ENCODE measurements at places on chromosomes 5 and 9.

DNA sequence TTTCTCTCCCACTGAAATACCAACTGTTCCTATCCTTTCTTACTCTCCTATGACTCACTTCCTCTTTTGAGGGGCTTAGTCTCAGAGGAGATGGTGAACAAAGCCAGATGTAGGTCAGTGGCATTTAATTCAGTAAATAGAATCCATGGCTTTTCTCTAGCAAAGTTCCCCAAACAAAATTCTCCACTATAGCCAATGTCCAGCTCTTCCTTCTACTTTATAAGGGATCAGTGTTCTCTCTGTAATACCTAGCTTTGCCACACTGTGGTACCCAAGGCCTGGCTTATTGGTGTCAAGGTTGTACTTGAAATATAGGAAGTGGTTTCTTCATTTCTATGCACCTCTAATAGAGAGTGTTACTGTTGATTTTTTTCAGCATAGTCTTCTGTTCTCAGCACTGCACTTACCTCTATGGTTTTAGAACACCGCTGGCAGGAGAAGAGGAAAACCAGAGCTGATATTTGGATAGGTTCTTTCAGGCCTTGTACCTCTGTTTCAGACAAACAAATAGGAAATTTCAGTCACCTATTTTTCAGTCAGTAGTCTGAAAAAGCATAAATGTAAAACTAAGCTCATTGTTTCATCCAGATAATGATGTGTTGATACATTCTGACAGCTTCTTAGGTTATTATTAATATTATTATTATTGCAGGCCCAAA is 40.6 kb upstream of the ITGA2 start:
- DNase-seq = peak; percentile 73

DNA sequence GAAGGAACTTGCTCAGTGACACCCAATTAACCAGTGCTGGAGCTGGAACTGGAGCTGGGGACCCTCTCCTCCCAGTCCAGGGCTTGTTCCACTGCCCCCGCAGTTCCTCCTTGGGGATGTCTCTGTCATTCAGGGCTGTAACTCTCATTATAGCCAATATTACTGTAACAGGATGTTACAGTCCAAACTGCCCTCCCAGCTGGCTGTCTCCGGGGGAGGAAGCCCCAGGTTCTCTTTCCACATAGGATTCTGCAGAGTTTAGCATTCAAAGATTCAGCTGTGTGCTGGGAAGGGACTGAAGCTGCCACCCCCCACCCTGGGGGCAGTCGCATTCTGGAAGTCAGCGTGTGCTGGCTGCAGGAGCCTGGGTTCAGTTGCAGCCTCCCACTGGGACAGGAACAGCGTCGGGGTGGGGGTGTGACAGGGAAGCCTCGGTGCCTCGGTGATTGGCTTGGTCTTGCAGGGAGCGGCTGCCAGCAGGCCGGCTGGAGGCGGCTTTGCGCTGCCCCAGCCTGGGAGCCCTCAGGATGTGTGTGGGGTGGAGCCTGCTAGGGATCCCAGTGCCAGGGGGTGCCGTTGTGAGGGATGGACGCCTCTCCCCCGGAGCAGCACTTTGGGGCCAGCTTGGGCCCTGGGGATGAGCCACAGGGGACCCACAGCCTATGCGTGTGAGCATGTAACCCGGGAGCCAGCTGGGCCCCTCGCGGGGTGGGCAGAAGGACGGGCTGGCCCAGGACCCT is 101.1 kb downstream of the RGS3 start:
- DNase-seq = peak; percentile 17

DNA sequence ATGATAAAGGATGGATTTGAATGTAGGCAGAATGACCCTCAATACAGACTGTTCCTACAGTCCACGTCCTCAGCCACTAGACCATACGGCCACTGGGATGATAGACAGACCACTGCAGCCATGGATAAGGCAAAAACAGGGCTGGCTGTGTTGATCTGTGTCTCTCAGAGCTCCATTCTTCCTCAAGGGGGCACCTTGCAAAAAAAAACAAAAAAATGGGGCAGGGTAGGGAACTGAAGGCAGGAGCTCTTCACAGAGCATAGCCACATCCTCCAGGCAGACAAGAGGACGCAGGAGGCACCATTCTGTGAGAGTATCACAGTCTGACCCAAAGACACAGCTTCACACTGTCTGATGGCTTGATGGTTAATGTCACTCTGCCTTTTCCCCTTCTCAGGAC is 61.2 kb upstream of the GABRP start:
- DNase-seq = no peak

DNA sequence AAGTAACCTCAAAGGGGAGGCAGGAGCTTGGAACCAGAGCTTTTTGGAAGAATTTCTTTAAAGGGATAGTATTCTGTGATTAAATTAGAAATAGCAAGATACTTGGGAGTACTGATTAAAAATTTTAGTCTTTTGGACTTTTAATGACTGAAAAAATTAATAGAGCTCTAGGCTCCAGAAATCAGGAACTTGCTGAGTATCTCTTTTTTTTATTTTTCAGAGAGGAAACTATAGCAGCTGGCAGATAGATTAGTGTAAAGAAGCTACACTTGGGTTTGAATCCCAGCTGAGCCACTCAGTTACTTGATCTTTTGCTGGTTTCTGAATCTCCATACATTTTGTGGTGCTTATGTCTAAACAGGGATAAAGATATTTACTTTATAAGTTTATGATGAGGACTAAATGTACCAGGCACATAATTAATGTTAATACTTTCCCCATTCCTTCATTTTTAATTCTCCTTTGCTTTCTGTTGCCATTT is 94.2 kb upstream of the TNC start:
- no peak for DNase-seq

DNA sequence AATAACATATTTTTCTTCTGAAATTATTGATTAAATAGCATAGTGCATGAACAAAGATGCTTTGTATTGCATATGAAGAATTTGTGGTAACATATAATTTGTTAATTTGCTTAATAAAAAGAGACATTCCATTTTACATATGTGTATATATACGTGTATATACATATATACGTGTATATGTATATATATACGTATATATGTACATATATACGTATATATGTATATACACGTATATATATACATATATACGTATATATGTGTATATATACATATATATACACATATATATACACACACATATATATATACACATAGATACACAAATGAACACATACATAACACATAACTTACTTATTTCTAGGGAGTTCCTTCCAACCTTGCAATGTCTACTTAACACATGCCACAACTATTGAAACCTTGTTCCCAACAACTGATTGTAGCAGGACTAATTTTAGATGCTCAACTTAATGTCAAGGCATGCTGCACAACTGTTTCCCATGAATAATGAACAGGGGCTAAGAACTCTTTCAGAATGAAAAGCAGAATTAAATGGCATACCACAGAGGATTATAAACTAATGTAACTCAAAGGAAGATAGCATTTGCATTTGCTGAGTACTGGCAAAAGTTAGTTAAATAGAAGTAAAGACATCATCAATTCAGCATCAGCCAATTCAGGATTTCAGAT is 17.4 kb downstream of the KIF24 start:
- no peak for DNase-seq

- DNase-seq = no peak
Observed at GRCh38 chr5:149195962-149196361, 54.7 kb downstream of the ABLIM3 start.

- no peak for DNase-seq
Observed at GRCh38 chr5:41413074-41413473, 97.3 kb downstream of the PLCXD3 start.

- DNase-seq = no peak
Observed at GRCh38 chr9:93252116-93252780, 68.3 kb downstream of the WNK2 start.

DNA sequence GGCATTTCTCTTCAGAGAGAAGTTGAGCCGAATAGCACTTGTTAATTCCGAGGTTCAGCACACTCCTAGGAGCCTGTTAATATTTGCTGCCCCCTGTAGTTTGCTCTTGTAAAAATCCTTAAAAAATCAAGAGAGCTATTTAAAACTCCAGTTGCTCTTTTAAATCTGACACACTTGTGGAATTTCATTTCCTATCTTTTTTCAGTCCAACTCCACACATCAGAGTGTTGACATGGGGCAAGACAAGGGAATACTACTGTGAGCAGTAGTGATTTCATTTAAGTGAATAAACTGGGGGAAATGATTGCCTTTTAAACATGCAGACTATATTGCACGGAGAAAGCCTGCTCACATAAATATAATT is 1096.3 kb upstream of the DMAC1 start:
- DNase-seq = peak; percentile 23

- no peak for DNase-seq
Observed at GRCh38 chr5:81027481-81028058, 67.4 kb downstream of the RASGRF2 start.

DNA sequence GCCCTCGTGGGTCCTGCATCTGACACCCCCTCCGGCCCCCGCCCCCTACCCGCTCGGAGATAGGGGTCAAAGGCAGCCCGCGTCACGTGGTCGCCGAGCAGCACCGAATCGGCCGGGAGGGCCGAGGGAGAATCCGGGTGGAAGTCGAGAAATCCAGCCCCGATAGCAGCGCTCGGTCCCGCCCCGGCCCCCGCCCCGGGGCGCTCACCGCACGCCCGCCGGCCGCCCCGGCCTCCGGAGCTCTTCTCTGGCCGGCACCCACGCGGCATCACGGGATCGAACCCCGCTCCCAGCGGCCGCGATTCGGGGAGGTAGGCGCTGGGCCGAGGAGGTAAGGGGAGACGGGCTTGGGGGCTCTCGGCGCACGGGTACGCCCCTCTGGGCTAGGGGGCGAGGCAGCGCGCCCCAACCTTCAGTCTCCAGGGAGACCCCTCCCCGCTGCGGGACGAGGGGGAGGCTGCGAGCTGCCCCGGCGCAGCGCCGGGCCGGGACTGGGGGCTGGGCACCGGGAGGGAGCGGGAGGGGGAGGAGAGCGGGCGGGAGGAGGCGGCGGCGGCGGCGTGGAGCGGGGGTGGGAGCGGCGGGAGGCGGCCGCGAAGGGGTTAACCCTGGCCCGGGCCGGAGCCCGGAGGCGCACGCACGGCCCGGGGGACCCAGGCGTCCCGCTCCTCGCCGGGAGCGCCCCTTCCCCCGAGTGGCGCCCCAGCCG is 22.1 kb upstream of the NDST1 start:
- no peak for DNase-seq

- no peak for DNase-seq
Observed at GRCh38 chr9:33289496-33289895, 820 bp upstream of the NFX1 start.

DNA sequence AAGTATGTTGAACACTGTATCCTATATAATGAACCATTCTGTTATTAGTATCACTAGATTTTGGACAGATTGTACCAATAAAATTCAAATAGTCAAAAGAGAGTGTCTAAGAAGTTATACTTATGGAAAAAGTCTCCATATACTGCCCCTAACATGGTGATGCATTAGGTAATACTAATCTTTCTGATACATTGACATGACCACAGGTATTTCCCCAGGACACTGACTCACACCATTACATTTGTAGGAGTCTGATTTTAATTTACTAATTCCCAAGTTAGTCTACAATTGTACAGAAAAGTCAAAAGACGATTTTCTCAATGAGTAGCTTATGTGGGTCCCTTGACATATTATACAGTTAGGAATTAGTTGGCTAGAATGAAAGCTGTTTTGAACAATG is 593.8 kb downstream of the ISL1 start:
- DNase-seq = no peak

GRCh38 chr9:126722252-126722921 is 82.5 kb upstream of the ZBTB43 start:
- no peak for DNase-seq

DNA sequence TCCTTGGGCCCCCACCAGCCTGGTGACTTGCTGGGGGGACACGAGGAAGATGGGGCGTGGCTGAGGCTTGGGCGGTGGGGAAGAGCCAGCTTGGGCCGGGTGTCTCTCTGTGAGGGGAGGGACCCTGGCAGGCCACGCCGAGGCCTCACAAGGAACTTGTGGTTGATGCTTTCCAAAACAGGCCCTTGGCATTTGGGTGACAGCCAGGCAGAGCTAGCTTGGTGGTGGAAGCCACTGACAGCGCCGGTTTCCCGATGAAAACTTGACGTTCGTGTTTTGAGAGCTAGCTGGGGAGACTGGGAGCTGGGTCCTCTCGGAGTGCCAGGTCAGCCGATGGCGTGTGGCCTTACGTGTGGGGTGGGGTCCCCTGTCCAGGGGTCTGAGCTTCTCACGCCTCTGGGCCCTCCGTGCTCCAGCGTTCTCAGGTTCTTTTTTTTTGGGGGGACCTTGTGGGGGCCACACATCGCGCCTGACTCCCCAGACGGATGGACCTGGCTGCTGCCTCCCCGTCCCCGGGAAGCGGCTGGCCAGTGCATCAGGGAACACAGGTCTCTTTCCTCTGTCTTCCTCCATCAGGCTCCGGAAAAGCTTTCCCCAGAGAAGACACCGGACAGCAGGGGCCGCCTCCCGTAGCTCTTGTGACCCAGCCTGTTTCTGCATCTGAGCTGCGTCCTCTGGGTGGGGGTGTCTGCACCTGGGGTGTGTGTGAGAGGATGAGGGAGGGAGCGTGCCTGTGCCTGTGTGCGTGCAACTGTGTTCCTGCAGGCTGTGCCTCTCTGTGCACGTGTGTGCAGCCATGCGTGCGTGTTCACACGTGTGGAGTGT is 129.3 kb upstream of the LPCAT1 start:
- no peak for DNase-seq

DNA sequence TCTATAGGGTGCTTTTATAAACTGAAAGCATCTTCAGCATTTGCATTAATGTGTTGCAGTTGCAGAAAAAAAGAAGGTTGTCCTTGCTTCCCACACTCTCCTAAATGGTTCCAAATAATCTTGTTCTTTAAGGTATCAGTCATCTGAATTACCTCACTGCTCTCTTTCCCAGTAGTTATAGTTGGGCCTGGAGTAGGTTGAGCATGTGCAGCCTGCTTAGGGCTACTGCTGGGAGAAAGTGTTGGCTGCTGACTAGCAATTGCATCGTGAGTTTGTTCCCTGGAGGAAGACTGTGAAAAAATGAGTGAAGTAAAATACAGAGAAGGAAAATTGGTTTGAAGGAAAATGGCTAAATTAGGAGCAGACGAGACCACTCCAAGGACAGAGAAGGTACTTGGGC is 74.5 kb downstream of the PRR16 start:
- no peak for DNase-seq

DNA sequence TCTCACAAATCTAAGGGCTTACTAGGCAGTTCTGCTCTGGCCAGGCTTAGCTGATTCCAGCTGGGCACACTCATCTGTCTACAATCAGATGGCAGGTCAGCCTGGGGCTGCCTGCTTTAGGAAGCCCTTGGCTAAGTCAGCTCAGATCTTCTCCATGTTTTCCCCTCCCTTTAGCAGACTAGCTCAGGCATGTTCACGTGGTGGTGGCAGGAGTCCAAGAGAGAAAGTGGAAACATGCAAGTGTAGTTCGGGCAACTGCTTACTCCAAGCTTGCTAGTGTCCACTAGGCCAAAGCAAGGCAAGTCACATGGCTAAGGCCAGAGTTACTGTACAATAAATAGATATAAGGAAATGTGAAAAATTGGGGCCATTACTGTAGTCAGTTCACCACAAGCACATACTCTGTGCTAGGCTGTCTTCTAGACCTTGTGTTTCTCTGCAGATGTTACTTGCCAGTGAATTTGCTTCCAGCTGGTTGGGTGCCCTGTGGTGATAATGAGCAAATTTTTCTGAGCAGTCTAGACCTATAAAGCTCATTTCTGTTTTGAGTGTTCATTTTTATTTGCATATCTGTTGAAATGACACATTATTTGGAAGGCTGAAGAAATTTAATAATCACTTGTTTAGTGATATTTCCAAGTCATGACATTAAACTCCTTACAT is 38.3 kb downstream of the RECK start:
- DNase-seq = no peak

- no peak for DNase-seq
Observed at GRCh38 chr5:150492621-150493020, 15.3 kb upstream of the NDST1 start.
